Stimulated activated CD4-positive, alpha-beta T cell treated with anti-CD3 and anti-CD28 coated beads, Interleukin-1b, Interleukin-23, amount 100 ng/mL, for 4 hours (primary cell): ENCODE measurements at places on chromosomes 7 and 10.

GRCh38 chr7:44849885-44850544 lies 2.1 kb upstream of the H2AZ2 start:
- no peak for DNase-seq

DNA sequence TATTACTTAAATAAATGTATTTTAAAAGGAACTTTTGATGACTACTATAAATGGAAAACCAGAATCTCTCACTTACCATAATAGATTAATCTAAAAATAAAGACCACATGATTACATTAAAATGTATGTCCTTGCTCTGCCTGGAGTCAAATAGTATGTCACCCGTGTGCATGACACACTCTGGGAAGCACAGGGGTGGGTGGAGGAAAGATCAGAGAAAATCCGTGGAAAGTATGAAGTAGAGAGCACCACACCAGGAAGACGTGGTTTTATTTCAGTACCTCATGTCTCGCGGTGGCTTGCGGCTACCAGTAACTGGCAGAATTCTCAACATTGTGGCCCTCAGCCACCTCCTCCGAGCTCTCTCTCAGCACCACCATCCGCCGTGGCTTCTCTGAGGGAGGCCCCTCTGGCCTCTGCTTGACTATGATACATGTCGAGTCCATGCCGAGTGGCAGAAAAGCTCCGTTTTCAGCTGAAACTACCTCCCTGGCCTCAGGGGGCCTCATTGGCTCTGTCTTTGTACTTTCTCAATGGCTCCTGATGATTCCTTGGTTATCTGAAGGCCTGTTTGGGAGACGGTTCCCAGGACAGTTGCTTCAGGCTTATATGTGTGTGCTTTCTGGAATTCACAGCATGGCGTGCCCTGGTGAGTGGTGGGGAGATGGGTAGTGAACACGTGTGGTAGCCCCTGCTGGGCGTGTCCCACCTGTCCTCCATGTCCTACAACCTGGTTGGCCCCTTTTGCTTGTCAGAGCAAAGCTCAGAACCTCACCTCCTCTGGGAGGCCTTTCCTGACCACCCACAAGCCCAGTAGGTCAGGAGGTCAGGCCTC lies 49.8 kb downstream of the LHPP start:
- DNase-seq: no peak

GRCh38 chr10:131445623-131446022 lies 134.1 kb upstream of the TCERG1L start:
- no peak for DNase-seq

- DNase-seq: no peak
Measured at GRCh38 chr10:10734356-10735064, 283.2 kb upstream of the CELF2 start.

- DNase-seq: no peak
Measured at GRCh38 chr7:150719960-150720891, 3.8 kb downstream of the GIMAP1 start.

DNA sequence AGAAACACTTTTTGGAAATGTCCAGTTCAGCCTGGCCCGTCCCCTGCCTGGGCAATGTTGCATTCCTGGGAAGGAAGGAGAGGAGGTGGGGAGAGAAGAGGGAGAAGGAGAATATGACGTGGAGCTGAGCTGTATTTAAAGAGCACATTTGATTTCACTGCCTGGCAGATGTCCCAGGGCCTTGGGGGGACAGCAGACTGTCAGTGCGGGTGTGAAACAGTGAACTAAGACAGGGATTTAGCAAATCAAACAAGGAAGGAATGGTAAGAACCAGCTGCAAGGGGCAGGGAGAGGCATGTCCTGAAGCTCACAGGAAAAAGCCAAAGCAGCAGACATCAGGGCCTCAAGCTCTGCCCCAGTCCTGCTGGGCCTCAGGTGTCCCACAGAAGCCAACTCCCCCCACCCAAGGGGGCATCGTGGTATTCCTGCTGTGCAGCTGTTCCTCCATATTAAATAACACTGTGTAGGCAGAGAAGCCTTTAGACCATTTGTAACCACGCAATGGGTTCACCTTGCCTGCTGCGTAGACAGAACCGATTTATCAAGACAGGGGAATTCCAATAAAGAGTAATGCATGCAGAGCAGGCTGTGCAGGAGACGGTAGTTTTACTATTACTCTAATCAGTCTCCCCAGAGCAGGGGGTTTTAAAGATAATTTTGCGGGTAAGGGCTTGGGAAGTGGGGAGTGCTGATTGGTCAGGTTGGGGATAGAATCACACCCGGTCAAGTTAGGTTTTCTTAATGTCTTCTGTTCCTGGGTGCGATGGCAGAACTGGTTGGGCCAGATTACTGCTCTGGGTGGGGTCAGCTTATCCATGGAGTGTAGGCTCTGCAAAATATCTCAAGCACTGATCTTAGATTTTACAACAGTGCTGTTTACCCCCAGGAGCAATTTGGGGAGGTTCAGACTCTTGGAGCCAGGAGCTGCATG lies 18.3 kb downstream of the LEP start:
- DNase-seq: no peak

DNA sequence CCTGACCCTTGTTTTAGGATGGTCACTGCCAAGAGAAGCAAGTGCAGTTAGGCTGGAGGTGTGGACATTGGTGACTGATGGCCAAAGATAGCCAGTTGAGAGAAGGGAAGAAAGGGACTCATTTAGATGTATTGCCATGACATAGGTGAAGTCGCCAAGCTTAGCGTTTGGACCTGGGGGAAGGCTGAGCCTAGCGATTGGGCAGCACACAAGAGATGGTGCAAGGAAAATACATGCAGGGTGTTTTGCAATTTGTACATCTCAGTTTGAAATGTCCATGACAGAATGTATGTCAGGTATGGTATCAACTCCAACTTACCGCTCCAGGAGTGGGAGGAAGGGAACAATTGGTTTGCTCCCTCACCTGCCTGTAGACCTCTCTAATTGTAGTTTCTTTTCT lies 134.3 kb downstream of the MAPK8 start:
- no peak for DNase-seq

DNA sequence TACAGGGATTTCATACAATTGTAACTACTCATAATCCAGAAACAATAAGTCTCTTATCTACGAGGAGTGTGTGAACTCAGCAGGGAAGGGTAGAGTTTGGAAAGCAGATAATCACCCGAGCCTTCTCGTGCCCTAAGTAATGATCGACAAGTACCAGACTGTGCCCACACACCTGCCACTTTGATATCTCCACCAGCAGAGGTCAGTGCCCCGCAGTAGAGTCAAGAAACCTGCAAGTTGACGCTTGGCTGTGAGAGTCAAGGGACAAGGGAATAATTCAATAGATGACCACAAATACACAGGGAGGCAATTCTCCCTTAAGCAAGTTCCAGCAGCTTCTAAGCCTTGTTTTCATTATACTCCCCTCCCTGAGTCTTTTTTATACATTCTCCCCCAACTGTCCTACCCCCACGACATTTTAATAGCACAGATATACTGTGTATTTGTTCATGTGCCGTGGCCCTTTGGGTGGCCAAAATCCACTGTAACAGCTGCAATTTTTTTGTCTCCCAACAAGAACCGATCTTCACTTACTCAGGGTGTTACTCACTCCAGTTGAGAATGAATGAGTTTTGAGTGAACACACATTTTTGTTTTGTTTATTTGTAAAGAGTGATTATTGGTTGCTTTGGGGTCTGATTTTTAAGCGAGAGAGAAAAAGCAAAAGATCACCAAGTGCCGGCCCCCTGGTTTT lies 106.9 kb upstream of the RHEB start:
- DNase-seq: no peak

DNA sequence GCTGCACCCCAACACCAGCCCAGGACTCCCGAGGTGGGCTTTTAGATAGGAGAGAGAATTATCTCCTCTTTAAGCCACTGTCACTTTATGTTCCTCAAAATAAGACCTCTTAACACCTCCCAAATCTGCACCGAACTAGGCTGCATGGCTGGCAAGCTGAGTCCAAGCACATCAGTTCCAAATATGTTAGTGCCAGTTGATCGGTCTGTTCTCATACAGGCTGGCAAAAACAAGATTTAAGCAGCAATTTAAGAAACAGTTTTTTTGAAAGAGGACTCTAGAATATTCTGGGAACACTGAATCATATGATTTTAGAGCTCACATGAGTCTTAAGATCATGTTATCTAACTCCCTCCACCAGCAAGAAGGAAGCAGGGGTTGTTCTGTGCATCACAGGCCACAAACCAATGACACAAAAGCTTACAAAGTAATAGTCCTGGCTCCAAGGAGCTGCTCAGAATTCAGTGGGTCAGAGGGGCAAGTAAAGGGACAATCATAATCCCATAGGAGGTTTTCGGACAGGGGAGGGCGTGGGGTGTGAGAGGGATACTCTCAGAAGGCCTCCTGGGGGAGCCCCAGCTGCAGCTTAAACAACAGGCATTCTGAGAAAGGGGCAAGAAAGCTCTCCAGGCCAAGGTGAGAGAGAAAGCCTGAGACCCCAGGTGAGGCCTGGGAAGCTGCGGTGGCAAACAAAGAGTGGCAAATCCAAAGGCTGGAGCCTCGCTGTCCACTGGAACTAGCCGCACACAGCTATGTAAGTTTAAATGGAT lies 7.1 kb downstream of the COBL start:
- no peak for DNase-seq

- no peak for DNase-seq
Measured at GRCh38 chr7:128151635-128152034, 89.4 kb upstream of the LEP start.

GRCh38 chr10:78164702-78165101 lies 131.0 kb downstream of the RPS24 start:
- DNase-seq: no peak

- no peak for DNase-seq
Measured at GRCh38 chr7:21996641-21997040, 50.9 kb upstream of the CDCA7L start.

DNA sequence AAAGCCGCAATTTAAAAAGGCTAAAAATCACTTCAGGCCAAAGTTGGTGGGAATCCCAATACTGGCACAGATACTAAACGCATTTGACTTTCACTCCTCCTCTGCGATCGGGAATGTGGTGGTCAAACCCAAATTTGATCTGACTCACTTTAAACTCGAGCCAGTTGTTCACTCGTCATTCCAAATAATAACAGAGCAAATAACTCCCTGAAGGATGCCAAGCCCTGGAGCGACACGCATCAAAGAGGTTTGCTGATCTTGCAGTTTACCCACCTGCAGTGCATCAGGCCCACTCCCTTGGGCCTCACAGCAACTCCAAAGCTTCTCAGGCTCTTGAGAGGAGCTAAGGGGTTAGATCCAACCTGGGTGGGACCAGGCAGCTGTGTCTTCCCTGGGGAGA lies 12.2 kb downstream of the PTN start:
- no peak for DNase-seq

DNA sequence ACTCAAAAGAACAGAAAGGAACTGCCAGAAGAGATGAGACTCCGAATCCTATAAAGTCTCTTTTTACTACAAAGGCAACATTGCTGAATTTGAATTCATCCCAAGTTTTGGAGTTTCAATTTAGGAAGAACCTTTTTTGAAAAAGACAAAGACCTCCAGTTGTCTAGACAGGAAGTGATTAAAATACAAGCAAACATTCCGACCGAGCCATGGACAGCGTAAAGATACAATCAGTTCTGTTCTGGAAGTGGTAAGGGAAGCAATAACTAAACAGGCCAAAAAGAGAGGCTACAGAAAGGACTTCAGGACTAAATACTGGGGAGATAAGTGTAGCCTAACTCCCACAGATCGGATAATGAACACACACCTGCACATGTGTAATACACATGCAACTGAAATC lies 101.0 kb downstream of the SMURF1 start:
- no peak for DNase-seq

GRCh38 chr7:19939746-19940145 lies 166.3 kb upstream of the TMEM196 start:
- DNase-seq: no peak

DNA sequence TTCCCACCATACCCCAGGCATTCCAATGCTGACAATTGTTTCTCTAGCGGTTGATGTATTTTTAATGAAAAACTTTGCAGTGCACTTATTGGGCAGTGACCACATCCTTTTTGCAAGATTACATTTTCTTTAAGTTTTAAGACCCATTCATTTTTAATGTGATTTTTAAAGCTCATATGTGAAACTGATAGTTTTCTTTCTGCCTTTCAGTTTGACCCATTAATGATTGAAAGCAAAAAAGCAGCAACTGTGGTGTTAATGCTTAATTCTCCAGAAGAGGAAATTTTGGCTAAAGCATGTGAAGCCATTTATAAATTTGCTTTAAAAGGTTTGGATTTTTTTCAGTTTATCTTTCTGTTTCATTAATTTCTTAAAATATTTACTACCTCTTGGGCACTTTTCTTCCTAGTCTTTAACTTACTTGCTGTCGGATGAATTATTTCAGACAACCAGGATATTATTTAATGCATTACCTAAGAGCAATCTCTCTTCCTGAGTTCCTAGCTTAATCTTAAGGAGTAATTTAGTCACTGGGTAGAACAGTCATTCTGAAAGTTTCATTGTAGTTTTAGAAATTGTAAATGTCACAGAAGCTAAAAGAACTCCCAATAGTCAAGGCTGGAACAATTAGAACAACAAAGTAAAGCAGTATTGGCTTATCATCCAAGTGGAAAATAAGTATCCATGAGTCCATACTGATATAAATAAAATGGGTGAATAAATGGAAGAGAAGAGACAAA lies 18.3 kb downstream of the ARMC3 start:
- DNase-seq: no peak

- DNase-seq: no peak
Measured at GRCh38 chr7:32075612-32076011, 5.4 kb upstream of the PDE1C start.

GRCh38 chr10:60777696-60778213 lies 523 bp upstream of the CDK1 start:
- DNase-seq: no peak

DNA sequence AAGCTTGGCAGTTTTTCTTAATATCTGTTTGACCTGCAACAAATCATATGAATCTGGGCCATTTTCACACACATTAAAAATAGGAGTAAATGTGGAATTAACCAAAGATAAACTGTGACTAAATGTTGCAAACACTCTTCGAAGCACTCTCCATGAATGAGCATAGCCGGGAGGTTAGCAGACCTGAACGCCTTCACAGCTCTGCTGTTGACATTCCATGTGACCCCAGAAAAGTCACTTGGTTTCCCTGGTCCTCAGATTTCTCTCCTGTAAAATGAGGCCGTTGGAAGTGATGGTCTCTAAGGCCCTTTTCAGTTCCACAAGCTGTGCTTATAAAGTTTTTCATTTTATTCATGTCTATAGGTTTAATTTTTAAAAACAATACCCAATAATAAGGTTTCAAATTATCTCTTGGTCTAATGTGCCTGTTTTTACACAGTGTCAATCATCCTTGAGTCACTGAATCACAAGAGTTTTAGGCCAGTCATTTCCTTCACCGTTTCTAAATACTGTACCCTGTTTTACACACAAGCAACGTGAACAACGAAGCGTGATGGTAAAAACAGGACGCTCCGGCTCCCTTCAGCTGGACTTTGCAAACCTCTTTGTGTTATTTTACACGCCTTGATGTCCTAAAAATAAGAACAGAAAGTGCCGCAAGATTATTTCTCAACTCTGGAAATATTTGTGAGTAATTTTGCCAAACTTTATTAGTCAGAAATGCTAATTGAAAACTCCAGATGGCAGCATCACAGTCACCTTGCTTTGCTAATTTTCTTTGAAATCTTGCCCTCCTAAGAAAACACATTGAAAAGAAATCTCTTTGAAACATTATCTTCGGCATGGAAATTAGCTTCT lies 38.6 kb upstream of the MET start:
- DNase-seq: no peak

- no peak for DNase-seq
Measured at GRCh38 chr7:46558482-46559193, 637.6 kb upstream of the IGFBP3 start.

GRCh38 chr10:69744971-69745370 lies 56.7 kb upstream of the COL13A1 start:
- DNase-seq: no peak
